Lower lobe of right lung (tissue), 2 donors: ENCODE measurements at places on chromosomes 1 and 21.

DNA sequence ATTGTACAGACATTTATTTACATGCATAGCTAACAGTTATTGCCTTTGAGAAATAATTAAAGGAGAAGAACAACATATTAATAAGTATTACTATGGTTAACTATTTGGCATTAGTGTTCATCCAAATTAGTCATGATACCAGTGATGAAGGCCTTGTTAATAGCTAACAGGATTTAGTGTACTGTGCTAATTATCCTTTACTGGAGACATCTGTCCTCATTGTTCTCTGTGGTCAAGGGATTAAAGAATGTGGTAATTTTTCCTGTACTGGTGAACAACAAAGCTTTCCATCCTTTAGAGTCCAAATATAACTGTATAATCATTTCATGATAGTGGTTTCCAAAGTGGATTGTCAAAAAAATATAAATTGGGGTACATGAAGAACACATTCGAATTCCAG is 103.9 kb downstream of the ADGRL4 start:
- no peak for DNase-seq

DNA sequence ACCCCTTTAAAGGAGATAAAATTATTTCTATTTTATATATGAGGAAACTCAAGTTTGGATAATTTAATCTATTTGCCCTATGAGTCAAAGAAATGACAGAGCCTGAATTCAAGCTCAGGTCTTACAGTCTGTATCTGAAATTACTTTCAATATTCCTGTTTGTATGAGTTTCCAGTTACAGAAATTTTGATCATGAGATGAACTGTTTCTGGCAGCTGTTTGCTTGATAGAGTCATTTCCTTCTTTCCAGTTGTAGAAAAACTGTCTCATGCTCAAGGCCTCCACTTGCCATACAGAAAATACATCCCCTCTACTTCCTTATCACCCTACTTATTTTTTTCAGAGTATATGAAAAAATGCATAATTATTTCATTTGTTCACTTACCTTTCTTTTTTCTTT is 87.6 kb downstream of the PTPRC start:
- DNase-seq = no peak

- DNase-seq = no peak
Measured at GRCh38 chr1:159318784-159319551, 16.8 kb downstream of the FCER1A start.

DNA sequence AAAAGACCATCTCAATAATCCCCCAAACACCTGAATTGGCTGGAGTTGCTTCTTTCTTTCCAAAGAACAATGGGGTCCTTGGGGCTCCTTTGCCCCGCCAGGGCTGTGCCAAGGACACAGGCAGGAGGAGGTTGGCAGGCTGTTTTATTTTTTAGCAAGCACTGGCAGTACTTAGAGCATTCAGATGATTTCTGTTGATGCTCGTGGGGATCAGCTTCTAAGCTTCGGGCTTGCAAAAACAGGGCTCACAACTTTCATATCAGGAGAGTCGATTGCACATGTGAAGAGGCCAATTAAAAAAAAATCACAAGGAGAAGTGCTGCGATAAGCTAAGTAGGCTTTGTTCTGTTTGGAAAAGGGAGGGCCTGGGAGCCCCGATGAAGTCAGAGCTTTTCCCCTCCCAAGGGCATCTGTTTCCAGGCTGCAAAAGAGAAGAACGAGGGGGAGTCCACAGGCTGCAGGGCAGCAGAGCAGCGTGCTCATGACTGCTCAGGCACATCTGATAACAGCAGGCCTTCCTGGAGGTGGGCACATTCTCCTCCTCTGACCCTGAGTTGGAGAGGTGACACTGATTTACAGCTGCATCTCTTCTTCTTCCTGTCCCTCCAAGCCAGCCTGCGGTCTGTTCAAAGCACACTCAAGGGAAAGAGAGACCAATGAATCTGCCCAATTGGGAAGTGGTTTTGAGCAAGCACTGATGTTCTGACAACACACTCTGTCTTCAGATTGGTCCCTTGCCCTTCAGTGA is 27.3 kb upstream of the BCAR3 start:
- DNase-seq = no peak

- no peak for DNase-seq
Measured at GRCh38 chr1:185500001-185500626, 183.1 kb upstream of the IVNS1ABP start.
